ENCODE measurements at places on chromosomes 4 and X.

GRCh38 chr4:40559585-40560465 lies 69.8 kb downstream of the RBM47 start:
- no peak for DNase-seq

DNA sequence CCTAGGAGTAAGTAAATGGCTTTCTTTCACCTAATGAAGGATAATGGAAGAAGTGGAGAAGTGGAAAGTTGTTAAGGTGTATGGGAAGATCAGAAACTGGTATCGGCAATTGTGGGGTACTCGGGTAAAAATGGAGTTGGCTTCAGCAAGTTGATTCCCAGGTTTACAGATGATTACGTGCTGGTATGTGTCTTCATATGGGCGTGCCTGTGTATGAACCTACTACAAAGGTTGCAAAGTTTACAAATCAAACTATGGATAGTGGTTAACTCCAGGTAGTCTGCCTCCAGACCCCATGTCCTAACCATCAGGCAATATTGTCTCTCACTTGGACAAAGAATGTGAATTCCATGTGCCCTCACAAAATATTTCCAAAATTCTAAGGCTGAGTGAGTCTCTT lies 773 bp downstream of the TLR3 start:
- no peak for DNase-seq

- DNase-seq: no peak
Observed at GRCh38 chr4:75634281-75634680, 4.0 kb upstream of the CDKL2 start.

DNA sequence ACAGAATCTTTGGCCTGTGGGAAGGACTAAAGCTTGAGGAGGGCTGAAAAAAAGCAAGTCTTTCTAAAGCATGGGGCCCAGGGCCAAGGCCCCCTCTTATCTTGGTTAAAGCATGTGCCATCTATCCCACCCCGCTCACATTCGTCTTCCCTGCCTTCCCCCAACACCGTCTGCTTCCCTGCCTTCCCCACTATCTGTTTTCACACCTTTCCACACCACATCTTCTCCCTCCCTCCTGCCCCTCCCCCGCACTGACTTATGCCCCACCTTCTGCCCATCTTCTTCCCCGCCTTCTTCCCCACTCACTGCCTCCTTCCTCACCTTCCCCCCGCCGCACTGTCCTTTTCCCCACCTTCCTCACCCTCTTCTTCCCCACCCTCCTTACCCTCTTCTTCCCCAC lies 890 bp upstream of the NAP1L5 start:
- no peak for DNase-seq

DNA sequence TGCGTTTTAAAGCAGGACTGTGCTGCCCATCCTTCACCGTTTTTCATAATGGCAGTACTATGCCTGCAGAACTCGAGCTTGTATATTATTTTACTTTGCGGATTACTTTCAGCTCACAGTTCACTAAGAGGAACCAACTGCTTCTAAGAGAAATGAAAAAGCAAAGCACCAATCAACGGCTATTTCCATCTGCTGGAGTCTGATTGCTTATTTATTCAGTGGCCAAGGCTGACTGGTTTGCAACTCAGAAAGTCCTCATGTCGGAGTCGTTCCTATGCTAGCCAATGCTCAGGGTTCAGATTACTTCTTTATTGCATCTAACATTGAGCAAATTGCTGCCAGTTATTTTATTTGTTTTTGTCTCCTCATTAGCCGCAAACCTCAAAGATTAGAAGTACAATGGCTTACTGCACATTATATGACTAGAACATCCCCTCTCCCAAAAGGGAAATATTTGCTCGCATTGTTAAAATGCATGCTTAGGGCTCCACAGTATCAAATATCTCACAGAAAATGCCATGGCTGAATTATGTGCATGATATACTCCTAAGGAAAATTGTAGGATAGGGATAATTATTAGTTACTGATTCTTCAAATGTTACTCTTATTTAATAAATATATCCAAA lies 1628.2 kb upstream of the ADGRL3 start:
- DNase-seq: no peak

DNA sequence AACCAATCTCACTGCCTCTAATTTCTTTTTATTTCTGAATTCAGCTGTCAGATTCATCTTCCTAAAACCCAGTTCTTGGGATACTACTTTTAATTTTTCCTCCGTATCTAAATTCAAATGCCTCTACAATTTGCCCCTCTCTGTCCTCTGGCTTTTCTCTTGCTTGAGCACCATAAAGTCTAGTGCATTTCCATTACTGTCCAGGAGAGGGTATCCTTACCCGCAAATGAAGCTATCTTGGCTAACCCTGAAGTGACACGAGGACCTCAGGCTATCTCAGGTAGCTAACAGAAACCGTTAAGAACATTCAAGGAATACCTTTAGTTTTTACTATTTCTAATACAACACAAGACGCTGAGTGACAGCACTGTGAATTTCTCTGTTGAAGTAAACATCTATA lies 49.4 kb upstream of the PRR32 start:
- DNase-seq: no peak

GRCh38 chr4:57095245-57095644 lies 14.9 kb downstream of the IGFBP7 start:
- DNase-seq: no peak

- DNase-seq: no peak
Observed at GRCh38 chrX:125382148-125382628, 62.5 kb downstream of the TEX13C start.

- DNase-seq: no peak
Observed at GRCh38 chr4:23290656-23291055, 597.9 kb downstream of the GBA3 start.

GRCh38 chr4:10535912-10536311 lies 78.7 kb upstream of the ZNF518B start:
- no peak for DNase-seq

DNA sequence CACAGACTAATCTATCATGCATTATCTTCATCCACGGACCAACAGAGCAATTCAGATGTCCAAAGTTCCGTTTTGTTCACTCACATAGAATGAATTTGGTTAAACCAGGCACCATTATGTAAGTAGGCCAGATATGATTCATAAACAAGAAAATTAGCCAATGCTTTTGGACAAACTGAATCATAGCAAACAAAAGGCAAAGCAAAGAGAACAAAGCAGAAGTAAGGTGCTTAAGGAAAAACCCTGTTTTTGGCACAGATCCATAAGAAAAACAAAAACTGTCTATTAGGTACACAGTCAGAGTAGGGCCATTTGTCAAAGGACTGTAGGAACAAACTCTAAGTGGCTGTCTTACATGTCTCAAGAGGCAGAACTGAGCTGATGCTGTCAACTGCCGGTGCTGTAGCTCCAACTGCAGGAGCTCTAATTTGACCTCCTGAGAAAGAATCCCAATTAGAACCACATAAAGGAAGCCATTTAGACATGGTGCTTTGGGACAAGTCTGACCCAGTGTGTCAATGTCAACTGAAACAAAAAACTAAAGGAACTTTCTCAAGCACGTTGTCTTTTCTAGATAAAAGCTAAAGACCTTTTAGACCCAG lies 146.7 kb downstream of the COL25A1 start:
- no peak for DNase-seq

DNA sequence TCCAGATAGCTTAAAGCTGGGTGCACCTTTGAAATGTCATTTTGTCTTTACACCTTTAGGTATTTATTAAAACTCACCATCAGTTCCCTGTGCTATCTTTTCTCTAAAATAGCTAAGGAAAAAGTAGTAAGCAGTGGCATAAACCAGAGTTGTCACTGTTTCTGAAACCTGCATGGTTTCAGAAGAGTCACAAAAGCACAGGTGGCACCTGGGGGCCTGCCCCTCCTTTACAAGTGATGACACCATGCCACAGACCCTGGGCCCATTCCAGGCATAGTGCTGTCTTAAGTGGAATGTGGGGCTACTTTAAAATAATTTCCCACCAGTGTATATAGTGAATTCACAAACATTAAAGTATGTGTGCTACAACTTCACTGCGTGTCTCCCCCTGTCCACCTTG lies 47.8 kb downstream of the DCUN1D4 start:
- no peak for DNase-seq

DNA sequence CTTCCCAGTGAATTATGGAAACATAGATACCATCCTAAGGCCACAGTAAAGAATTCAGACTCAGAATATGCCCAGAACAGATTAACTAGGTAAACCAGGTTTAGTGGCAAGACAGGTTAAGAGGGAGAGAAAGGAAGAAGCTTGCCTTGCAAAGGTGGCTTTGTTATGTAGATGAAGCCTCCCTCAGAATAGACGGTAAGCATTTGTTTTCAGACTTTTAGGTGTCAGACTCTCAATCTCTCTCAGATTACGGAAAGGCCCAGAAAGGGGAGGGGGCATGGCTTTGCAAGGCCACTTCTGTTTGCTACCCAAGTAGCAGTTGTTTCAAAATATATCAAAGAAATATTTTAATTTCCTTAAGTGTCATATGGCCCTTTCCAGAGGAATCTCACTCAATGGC lies 457.1 kb upstream of the BOD1L1 start:
- DNase-seq: no peak

DNA sequence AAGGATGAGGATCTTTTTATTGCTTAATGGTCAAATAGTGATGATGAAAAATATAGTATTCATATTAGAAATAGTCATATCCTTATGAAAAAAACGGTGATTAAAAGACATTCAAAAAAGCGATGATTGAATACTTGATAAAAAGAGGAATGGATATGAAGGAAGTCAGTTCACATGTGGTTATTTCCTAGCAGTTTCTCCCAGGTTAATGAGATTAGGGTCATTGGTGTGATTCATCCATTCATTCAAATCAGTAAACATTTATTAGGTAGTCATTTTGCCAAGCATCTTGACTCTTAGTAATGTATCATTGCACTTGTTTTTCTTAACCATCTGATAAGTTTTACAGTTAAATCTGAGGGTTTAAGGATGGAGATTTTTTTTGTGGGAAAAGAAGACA lies 294.1 kb downstream of the ARHGAP24 start:
- no peak for DNase-seq

DNA sequence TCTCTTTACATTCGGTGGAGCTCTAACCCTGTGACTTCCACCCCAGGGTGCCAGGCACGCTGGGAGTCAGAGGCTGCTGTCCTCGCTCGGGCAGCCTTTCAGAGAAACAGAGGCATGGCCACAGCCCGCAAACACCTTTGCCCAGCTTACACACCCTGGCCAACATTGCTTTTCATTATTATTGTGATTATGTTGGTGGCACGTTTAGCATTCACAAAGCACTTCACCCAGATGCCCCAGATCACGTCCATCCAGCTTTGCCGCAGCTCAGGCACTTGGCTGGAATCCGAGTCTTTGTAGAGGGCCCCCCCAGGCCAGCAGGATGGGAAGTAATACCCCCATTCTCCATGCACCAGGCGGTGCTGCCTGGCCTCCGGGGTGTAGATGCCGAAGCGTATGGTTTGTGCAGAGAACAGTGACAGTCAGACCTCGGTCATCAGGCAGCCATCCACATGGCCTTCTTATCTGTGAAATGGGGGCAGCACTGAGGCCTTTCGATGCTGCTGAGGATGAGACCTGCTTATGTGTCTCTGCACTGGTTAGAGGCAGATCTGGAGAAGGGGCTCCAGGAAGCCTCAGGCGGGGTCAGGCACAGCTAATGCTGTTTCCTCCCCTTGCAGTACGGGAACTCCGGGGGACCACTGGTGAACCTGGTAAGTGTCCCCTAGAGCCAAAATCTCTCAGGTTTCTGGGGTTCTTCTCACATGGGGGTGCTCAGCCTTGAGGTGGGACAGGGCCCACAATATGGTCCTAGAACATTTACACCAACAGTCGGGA lies 22.3 kb downstream of the HTRA3 start:
- no peak for DNase-seq

DNA sequence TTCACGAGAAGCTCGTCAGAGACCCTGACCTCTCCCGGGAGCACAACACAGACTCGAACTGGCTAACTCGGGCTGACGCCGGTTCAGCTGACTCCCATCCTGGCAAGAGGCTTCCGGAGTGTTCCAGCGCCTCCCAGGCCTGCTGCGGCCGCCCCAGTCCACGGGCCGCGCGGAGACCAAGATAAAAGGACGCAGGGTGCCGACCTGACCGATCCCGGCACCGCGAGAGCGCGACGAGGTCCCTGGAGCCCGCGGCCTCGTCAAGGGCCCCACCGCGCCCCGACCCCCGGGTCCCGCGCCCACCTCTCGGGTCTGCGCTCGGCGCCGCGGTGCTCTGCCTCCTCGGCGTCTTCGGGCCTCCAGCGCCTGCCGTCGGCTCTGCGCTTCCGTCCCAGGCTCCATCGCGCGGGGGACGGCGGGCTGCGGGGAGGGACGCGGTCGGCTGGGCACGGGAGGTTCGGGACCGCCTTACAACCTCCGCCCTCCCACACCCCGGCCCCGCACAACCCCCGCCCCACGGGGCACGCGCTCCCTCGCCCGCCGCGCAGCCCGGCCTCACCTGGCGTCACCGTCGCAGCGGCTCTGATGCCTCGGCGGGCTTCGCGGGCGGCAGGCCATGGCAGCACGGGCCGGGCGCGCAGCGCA lies 426 bp downstream of the SLBP start:
- DNase-seq: no peak

DNA sequence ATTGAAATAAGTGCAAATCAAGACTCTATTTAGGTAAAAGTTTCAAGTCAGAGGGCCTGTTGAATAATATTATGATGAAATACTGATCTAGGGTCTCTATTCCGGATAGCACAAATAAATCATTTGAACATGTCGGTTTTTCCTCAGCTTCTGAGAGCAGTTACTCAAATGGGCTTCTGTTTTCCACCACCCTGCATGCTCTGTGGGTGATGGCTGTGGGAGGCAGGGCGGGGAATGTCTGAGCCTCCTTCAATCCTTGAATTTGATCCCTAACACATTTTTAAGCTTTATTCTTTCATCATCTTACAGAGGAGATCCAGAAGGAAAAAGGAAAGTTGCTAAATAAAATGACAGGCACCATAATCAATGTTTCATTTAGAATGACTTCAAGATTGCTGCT lies 8.5 kb downstream of the UNC5C start:
- DNase-seq: no peak

DNA sequence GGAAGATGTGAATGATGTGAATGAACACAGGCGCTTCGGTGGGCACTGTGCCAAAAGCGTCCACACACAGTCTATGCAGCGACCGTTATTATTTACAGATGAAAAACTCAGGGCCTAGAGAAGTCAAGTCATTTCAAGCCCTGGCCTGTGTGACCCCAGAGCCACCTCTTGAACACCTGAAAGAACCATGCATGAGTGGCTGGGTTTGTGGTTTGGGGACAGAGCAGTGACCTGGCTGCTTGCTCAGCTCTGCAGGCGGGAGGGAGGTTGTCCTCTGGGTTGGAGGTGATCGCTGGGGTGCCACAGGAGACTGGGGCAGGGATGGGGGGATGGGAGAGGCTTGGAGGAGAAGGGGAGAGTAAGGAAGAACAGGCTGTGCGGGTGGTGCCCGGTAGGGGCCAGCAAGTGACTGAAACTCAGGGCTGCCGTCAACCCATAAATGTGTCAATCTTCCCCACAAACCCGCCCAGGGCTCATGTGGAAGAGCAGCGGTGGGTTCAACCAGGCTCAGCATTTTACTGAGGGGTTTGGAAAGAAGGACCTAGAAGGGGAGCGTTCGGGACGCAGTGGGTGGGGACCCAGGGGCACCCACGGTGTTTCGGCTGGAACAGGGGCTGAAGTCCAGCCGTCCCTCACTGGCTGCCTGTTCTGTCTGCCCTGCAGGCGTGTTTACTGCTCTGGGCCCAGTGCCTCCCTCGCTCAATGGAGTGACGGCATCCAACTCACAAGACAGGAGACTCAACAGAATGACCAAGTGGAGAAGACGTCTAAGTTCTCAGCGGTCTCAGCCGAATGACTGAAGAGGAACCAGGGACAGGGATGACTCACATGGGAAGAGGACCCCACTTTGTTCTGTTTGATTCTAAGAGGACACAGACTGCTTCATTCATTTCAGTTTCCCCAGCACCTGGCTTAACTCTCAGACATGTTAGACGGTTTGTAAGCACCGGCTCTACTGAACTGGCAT lies 167.8 kb downstream of the AFAP1 start:
- DNase-seq: no peak

Data from stimulated activated CD8-positive, alpha-beta memory T cell treated with anti-CD3 and anti-CD28 coated beads, Interleukin-7, amount 100 ng/mL, for 1 hour (primary cell).